ENCODE measurements at places on chromosomes 16 and 17.

DNA sequence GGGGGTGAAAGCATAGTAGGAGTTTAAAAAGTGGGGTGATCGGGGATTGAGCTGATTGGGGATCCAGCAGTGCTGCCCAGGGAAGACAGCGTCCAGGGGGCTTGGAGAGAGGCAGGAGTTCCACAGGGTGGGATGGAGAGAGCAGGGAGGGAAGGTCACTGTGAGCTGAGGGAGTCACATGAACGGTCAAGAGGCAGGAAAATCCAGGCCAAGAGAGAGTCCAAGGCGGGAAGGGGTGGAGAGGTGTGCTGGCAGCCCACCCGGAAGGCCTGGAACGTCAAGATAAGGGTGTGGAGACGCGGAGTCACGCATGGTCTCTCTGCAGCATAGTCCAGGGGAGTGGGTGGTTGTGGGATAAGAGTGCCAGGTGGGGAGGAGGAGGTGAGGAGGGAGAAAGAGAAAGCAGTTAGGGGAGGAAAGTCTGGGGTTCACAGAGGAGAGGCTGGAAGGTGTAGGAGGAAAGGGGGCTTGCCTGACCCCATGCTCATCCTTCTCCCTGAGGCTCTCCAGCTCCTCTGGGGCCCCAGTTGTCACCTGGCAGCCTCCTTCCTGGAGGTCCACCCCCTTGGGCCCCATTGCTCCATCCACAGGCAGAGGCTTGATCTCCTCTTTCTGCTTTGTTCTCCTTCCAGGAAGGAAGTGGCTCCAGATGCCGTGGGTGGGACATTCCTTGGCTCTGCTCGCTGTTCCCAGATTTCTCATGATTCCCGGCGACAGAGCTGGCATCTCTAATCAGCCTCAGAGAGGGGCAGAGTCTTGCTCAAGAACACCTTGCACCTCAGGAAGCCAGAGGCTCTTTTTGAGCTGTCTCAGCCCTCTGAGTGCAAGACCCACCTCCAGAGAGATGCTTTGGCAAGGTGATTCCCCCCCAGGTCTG lies 28.7 kb downstream of the CCR7 start:
- no peak for DNase-seq

GRCh38 chr17:17269926-17270773 lies 10.9 kb downstream of the COPS3 start:
- no peak for DNase-seq

- DNase-seq, result no peak
These were observed 22.6 kb upstream of the EFCAB13 start for GRCh38 chr17:47301161-47301560.

DNA sequence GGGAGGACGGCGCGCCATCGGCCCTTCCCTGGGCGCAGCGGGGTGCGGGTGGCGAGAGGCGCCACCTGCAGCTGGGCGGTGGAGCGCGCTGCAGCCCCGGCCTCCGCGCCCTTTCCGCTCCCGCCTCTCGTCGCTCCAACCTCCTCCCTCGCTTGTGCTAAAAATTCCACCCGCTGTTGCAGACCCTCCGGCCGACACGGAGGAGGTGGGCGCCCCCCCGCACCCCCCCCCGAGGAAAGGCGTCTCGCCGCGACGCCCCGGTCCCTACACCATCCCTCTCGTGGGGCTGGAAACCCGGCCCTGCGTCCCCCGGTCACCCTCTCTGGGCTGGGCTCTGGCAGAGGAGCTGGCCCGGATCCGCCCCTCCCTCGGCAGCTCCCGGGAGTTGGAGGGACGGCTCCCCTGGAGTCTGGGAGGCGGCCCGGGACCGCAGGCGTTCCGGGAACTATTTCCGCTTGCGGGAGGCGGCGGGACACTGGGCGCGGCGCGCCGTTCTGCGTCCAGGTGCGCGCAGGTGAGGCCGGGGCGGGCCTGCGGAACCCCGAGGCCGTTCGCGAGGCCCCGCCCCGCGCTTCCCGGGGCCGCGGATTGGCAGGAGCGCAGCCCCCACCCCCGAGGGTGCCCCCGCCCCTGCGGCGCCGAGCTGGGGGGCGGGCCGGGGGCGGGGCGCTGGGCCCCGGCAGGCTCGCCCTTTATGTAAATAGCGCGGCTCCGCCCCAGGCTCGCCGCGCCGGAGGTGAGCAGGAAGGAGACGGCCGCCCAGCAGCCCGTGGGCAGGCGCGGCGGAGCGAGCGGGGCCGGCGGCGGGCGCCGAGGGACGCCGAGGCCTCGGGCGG lies at the start of gene LLGL2:
TSS of gene LLGL2 (plus strand) at position 728 of the 836 bp plus-strand sequence. CDS start 17,730 bp downstream, outside the sequence.
- peak; percentile 96 for DNase-seq

GRCh38 chr17:28407974-28408306 lies 1.9 kb upstream of the SLC46A1 start:
- DNase-seq, result no peak

- no peak for DNase-seq
These were observed 8.5 kb downstream of the NAGPA start for GRCh38 chr16:5025171-5025632.
